GM04504 (cell line): ENCODE measurements at places on chromosomes 1 and 21.

DNA sequence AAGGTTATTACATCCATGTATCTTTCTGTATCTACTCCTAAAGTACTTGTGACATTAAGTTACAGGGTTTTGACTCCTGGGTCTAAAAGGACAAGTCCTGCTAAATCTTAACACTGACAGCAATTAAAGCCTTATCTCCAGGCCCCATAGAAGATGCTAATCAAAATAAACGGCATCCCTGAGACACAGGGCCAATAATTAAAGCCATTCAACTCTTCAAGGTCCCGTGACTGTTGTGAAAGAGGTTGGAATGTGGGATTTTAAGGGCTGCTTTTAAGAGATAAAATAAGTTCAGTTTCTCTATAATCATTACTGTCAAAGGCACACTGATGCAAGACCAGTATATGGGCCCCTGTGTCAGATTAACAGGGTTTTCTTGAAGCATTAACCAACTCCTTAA lies 8.3 kb downstream of the DNAI4 start:
- no peak for DNase-seq

DNA sequence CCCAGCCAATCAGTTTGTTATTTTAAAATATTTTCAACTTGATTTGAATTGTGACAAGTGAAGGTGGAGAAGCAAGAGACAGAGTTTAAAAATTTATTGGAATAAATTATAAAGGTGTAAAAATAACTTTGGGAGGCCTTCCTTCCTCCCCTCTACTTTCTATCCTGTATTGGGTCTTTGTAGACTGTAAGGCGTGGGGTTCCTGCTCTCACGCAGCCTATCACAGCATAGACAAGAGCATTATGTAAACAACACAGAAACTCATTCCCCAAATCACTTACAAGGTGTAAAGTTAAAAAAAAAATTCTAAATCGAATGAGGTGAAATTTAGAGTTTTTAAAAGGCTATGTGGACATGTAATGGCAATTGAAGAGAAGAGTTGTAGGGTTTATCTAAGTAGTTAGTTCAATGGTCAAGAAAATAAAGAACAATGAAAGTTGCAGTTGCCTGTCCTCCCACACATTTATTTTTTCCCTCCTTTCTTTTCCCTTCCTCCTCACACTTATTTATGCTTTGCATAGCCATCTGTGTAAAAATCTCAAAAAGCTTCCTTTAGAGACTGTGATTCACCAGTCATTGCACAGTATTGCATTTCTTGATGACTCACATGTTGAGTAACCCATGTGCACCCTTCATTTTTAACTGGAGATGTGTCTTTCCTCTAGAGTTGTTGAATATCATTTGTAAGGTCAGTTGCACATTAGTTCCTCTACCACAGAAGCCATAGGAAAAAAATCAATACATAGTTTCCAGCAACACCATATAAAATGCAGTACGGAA lies 242.2 kb downstream of the PTPRC start:
- peak; percentile 85 for DNase-seq

GRCh38 chr1:226006686-226007085 lies 7.5 kb upstream of the SDE2 start:
- DNase-seq, result no peak

- no peak for DNase-seq
Observed at GRCh38 chr1:199811163-199811562, 216.3 kb upstream of the NR5A2 start.

GRCh38 chr1:183553764-183554163 lies 36.5 kb downstream of the NCF2 start:
- DNase-seq, result no peak
